ENCODE measurements at places on chromosomes 11 and 22.
A peak's percentile ranks its signal among the peaks of the same experiment; 100 is the strongest.

DNA sequence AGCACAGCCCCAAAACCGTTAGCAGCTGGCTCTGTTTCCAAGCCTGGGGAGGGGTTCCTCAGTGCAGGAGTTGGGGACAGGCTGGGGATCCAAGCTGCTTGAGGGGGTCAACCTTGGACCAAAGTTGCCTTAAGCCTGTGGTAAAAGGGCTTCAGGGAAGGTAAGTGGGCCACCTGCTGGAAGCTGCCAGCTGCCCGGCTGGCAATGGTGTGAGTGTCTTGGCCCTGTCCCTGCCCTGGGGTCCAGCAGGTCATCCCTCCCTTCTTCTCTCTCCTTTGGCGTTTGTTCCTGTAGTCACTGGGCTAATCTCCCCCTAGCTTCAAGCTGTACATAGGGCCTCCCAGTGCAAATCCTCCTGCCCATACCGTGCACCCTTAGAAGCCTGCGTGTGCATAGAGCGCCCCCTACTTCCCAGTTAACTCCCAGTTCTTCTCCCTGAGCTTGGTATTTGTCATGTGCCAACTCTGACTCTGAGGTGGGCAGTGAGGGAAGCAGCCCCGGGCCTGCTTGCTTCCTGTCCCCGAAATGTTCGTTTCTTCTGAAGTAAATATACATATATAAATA lies 4.4 kb downstream of the TMEM258 start:
- DNase-seq = no peak

- DNase-seq = no peak
These were observed 25.7 kb downstream of the ARHGAP1 start for GRCh38 chr11:46674463-46675287.

DNA sequence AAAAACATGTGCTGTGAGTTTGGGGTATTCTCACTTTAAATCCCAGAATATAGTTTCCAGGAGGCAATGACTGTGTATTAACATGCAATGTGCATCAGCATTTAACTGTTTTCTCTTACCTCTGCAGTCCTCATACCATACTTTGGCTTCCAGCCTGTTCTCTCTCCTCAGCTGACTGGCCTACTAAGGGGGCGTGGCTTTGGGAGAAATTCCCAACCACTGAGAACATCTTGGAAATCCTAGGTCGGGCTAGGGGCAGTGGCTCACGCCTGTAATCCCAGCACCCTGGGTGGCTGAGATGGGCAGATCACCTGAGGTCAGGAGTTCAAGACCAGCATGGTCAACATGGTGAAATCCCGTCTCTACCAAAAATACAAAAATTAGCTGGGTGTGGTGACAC lies 13.5 kb upstream of the ZC3H12C start:
- no peak for DNase-seq

DNA sequence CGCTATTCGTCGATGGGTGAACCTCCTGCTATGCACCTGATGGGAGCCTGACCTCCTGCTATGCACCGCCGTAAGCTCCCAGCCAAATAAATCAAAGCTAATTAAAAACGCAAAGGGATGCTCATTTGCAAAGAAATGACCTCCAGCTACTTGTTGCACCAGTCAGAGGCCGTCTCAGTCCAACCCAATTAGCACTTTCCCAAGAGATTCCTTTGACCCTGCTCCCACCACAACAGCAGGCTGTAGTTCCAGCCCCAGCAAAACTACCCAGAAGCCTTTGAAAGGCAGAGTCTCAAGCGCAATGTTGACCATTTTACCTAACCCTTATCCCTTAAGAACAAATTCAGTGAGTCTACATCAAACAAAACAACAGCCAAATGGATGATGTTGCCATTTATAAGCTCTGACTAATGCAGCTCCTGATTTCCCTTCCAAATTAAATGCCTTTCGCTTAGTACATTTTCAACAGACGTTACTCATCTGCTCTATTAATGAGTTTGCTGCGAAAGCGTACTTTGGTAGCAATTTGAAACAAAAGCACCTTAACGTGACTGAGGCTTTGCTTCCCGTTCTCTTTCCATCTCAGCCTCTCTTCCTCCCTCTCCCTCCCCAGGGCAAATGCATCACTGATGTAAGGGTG lies 17.2 kb upstream of the BSX start:
- no peak for DNase-seq

DNA sequence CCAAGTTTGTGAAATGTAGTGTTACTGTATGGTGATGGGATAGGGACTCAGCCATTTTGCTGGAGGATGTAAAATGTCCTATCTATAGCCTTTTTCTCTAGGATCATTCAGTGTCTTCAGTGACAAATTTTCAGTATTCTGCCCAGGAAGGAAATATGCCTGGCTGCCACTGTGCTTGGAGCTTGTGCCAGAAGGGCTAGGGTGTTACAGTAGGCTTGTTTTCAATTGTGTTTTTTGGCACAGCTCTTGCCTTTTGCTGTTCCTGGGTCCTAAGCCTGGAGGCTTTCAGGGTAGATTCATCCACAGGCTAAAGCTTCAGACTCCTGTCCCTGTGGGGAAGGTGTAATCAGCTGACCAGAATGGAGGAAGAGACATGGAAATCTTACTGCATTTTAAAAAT lies 22.0 kb upstream of the PHOX2A start:
- DNase-seq = no peak

GRCh38 chr22:19713245-19713644 lies 1.1 kb upstream of the SEPTIN5 start:
- no peak for DNase-seq

GRCh38 chr11:131568318-131568717 lies 197.9 kb downstream of the NTM start:
- no peak for DNase-seq

GRCh38 chr22:40684728-40685127 lies 5.4 kb downstream of the MCHR1 start:
- no peak for DNase-seq

GRCh38 chr11:35524780-35525179 lies 636 bp downstream of the PAMR1 start:
- DNase-seq = no peak

- DNase-seq = peak; percentile 86
These were observed 50.3 kb downstream of the CD6 start for GRCh38 chr11:61021661-61022212.

DNA sequence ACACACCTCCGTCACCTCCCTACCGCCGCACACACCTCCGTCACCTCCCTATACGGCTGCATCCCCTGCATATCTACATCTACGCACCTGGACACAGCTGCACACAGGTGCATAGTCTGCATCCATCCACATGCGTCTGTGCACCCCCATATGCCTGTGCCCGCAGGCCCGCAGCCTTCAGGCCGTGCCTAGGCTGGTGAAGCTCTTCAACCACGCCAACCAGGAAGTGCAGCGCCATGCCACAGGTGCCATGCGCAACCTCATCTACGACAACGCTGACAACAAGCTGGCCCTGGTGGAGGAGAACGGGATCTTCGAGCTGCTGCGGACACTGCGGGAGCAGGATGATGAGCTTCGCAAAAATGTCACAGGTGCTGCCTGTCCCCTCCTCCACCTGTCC lies 4.8 kb downstream of the PKP3 start:
- no peak for DNase-seq

GRCh38 chr11:108912581-108912980 lies 247.7 kb downstream of the DDX10 start:
- DNase-seq = no peak

DNA sequence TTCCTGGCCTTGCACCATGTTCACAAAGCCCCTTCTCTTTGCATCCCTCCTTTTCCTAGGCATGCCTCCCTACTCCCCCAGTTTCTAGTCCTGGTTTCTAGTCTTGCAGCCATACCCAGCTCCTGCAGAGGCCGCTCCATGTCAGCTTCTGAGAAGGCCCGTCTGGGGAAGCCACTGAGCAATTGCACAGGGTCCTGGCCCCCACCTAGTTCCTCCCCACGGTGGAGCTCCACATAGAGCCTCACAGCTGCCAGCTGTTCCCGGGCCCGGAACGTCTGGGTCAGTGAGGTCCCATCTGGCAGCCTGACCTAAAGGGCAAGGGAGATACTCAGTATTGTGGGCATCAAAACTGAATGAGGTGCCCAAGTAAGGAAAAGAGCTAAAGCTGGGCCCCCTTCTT lies 2.2 kb downstream of the UBXN1 start:
- no peak for DNase-seq

- no peak for DNase-seq
These were observed 54.4 kb downstream of the ENTHD1 start for GRCh38 chr22:39839204-39839603.

DNA sequence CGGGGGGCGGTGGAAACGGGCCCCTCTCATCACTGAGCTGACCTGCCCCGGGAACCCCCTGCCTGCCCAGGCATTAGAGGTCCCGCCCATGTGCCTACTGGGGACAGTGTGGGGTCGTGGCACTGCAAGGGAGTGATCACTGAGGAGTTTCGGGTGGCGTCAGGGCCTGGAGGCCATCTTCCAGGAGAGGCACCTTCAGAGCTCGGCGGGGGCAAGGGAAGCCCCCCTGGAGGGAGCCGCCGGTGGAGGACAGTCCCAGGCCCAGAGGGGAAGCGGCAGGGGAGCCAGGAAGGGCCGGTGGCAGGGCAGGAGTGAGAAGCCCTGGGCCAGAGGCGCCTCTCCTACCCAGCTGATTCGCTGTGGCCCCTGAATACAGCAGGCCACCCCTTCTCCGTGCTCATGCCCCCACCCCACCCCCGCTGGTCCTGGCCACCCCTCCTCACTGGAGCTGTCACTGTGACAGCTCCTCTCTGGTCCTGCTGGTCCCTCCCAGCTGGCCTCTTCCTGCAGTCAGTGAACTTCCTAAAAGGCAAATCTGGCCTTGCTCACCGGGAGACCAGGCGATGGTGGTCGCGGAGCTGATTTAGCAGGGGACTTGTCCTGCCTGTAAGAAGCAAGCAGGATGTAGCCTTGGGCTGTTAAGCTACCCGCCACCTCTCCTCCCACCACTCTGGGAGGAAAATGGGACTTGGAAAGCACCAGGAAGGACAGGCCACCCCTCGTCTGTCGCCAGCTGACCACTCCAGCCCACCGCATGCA lies 2.0 kb upstream of the MAPK11 start:
- DNase-seq = no peak

- no peak for DNase-seq
These were observed 733.7 kb downstream of the NELL1 start for GRCh38 chr11:21403069-21403468.

GRCh38 chr11:119567688-119568582 lies 145.0 kb upstream of the THY1 start:
- DNase-seq = no peak

DNA sequence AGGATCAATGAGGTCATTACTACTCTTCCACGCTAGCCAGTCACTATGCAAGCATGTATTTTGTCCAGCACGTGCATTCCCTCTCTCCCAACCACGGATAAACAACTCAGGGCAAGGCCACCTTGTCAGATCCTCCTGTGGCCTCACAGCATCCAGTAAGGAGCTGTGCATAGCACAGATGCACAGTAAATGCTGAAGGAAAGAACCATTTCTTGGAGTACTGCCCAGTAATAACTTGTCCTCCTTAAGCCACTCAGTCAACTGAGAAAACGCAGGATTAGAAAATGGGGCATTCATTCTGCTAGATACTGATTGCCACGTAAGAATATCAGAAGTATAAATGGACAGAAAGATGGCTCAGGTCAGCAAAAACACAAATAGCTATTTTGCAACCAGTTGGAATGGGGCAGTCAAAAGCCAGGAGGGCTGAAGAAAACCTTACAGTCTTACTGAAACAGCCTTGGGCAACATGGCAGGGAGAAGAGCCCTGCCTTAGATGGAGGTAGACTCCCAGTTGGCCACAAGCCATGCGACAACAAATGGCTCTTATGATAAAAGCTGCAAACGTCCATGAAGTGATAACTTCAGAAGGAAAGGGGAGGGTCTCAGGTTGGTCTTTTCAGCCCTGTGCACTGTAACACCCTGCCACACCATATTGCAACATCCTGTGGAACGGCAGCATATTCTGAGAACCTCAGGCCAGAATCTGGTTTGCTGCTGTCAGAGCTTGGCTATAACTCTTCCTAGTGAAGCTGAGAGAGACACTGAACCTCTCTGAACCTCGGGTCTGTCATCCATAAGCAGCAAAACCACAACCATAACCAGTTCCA lies 23.0 kb downstream of the PC start:
- no peak for DNase-seq

DNA sequence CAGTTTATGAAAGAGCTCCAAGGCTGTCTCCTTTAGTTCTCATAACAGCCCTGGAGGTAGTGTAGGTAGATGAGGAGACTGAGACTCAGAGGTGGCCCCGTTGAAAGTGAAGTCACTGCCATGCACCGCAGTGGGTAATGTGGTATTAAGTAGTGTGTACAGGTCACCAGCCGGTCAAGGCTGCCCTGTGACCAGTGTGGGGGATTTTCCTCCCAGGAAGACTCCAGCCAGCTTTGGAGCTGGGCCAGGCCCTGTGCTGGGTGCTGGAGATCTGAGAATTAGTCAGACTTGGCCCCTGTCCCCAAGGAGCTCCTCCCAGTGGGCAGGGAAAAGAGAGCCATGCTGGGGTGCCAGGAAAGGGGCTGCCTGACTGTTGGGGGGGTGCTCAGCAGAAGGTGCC lies 5.3 kb downstream of the OMP start:
- DNase-seq = no peak

GRCh38 chr11:132205496-132205895 lies 835.1 kb downstream of the NTM start:
- DNase-seq = no peak

Data from activated naive CD4-positive, alpha-beta T cell treated with anti-CD3 and anti-CD28 coated beads, Interleukin-2, amount 50 U/mL, for 16 hours (primary cell).